M059J (cell line): ENCODE measurements at places on chromosomes 5 and 9.
A peak's percentile ranks its signal among the peaks of the same experiment; 100 is the strongest.

DNA sequence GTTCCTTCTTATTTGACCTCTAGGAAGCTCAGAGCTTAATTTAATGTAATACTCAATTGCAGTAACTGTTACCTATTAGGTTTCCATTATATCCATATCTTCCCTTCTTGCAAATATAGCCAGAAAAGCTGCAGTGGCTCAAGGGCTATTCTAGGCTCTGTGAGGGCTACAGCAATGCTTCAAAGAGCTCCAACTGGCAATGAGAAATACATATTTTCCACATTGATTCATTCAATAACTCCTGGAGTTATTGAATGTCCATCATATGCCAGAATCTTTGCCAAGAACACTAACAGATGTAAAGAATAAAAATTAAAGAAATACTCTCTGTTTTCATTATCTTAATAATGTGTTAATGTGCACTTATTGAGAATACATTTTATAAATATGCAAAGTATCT lies 396.9 kb upstream of the PAPPA start:
- DNase-seq: no peak

DNA sequence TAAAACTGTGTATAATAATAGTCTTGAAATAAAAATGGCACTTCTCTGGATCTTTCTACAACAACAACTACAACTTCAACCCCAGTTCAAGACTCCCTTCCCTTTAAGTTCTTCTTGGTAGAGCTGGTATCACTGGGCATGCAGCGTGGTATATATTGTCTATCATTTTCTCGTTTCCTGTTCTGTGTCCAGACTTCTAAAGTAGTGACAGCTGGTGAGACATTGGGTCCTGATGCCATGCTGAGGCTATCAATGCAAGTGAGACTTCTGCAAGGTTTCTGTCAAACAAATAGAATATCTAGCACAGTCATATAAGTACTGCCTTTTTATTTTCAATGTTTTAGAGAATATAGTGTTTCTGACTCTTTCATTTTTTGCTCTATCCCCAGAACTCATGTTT lies 123.0 kb upstream of the GRIN3A start:
- no peak for DNase-seq

GRCh38 chr5:177036921-177037320 lies 14.4 kb downstream of the ZNF346 start:
- no peak for DNase-seq

- DNase-seq: no peak
Observed at GRCh38 chr9:136058801-136059302, 36.2 kb downstream of the NACC2 start.

DNA sequence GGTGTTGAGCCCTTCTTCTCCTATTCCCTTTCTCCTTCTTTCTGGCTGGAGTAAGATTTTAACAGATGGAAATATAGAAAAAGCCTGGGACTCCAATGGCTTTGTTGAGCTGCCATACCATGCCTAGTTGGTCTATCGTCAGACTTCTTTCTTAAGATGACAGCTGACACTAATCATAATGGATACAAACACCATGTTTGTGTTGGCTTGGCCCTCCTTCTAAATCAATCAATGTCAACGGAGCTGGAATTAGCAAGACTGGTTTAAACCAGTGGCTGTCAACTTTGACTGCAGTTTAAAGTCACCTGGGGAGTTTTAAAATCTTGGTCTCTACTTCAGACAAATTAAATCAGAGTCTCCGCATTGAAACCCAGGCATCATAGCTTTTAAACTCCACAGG lies 264.5 kb upstream of the PRR16 start:
- no peak for DNase-seq

DNA sequence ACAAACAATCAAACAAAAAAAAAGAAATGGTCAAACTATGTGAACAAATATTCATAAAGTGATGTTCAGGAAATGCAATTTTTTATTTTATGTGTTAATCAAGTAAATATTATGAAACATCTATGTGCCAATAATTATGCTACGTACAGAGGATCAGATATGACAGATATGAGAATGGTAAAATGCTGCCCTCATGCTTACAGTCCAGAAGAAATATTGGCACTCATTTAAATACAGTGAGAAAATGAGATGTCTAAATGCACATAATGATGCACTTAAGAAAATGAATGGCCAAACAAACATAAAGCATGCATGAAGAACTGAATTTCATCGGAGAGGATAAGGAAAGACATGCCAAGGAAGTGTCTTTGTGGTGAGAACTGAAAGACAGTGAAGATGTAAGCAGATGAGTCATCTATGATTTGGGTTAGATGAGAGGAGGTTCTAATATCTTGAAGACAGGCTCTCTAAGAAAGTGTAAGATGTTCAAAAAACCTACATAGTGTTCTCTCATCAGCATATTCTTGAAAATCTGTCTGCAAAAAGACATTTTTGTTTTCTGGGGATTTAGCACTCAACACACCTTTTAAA lies 1231.1 kb upstream of the ACO1 start:
- peak; percentile 5 for DNase-seq

DNA sequence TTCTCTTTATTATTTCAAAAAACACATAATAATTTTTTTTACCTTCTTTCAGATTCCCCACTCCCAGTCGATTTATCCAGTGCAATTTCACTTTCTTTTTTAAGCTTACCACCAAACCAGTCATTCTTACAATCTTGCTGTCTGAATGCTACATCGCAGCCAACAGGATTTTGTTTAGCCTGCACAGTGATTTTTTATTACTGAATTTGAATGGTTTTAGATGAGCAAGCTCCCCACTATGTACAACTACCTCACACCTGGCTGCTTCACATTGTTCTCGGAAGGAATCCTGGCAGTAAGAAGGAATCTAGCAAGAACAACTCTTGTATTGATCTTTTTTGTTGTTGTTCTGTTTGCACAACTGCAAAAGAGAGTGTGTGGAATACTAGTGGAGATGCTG lies 668.1 kb upstream of the WWC1 start:
- peak; percentile 62 for DNase-seq

DNA sequence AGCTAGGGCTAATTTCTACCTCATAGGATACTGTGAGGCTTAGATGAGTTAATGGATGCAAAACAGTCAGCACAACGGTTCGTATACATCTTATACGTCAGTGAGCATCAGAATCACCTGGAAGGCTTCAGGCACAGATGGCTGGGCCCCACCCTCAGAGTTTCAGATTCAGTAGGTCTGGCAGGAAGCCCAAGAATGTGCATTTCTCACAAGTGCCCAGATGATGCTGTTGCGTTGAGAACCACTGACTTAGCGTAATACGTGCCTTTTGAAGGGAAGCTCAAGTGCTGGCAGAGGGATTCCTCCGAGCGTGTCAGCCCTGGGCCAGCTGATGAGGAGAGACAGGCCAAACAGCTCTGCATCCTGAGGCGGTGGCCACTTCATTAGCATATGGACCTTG lies 117.1 kb upstream of the WWC1 start:
- peak; percentile 20 for DNase-seq
